ENCODE measurements at places on chromosomes 2 and 18. TPM values are rescaled to one million over a fixed set of nuclear protein-coding genes. Genes with fewer than 3 reads are reported as not detected.

DNA sequence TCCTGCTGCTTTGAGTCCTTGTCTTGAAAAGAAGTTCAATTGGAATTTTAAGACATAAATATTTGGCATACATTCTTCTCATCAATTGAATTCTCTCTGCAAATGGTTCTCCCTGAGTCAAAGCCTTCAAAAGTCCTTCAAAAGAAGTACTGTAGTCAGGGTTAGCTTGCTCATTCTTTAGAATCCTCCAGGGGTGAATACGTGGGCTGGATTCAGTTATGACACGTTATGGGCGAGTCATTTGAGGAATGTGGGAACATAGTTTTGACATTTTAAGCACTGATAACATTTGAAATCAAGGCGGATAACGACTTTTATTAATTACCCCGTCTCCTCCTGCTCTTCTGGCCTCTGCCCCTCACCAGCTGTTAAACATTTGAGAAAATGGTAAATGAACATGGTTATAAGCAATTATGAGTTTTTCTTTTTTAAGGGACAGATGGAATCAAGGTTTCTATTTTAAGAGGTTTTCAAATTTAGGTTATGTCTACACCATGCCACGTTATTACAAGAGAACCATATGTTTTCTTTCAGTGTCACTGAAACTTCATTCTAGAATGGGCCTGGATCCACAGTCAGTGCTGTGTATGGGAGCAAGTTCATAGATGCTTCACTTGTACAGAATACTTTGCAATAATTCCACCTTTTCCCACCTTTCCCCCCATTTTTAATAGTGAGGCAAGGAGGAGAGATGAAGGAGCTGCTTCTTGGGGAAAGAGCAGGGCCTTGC is 273.1 kb downstream of the TSN start:
- peak; percentile 13 for DNase-seq

Gene DSEL
- 5.0 TPM for total RNA-seq

DNA sequence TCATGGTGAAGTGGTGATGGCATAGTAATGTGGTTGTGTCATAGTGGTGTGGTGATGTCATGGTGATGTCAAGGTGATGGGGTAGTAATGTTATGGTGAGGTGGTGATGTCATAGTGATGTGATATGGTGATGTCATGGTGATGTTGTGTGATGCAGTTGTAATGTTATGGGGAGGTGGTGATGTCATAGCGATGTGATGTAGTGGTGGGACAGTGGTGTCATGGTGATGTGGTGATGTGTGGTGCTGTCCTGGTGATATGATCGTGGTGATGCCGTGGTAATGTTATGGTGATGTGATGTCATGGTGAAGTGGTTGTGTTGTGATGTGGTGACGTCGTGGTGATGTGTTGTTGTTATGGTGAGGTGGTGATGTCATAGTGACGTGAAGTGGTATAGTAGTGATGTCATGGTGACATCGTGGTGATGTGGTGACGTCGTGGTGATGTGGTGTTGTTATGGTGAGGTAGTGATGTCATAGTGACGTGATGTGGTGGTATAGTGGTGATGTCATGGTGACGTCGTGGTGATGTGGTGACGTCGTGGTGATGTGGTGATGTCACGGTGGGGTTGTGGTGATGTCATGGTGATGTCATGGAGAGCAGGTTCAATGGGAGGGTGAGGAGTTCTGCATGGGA is 242.7 kb upstream of the MYT1L start:
- no peak for DNase-seq

Gene ZNF638
- total RNA-seq: 68.0 TPM

DNA sequence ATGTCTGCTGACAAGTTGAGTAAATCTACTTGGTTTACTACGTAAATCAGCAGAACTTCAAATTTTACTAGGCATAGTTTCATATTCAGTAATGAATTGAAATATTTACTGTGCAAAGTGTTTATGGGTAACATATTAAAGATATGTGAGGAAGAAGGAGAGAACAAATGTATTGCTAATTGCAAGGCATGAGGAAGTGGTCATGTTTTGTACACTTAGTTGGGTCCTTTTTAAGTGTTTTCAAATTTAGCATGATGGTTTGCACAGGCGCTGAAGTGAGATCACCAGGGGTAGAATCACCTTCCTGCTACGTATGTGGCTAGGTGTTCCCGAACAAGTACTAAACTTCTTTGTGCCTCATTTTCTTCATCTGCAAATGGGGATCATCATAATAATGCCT is 1534.4 kb downstream of the LRP1B start:
- no peak for DNase-seq

DNA sequence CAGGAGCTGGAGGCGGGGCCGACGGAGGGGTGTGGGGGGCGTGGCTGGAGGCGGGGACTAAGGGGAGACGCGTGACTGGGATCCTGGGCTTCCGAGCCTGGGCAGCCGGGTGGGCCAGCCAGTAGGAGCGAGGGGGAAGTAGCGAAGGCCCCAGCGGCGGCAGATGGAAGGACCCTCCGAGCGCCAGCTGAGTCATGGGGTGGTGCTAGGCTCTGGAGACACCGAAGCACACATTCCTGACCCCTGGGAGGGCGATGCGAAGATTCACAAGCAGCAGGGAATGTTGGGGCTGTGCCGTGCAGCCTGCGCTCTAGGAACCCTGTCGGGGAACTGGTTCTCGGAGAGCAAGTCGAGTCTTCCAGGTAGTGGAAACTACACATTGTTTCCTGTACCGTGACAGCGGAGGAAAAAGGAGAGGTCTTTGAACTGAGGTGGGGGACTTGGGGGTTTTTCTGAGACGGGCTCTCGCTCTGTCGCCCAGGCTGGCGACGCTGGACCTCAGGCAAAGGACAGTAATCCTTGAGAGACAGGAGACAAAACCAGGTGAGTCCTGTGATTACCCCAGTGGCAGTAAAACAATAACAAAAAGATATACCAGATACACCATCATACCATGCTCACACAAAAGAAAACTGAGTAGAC is 650 bp upstream of the AFG3L2 start:
- no peak for DNase-seq

Gene RAB10
- 115 TPM for total RNA-seq

DNA sequence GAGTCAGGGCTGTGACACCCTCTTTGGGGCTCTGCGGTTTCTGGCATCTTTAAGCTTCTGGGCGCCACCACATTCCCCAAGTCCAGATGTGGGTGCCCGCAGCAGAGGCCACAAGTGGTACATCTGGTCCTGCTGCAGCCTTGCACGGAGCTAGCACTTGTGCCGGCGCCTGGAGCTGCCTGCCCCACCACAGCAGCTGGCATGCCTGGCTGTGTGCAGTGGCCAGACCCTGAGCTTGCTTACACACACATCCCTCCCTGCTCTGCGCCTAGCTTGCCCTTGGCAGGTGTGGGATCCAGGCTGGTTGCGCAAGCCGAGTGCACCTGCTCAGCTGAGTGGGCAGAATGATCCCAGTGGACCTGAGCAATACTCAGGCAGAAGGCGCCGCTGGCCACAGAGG is 27.3 kb downstream of the SLC4A10 start:
- DNase-seq: no peak

DNA sequence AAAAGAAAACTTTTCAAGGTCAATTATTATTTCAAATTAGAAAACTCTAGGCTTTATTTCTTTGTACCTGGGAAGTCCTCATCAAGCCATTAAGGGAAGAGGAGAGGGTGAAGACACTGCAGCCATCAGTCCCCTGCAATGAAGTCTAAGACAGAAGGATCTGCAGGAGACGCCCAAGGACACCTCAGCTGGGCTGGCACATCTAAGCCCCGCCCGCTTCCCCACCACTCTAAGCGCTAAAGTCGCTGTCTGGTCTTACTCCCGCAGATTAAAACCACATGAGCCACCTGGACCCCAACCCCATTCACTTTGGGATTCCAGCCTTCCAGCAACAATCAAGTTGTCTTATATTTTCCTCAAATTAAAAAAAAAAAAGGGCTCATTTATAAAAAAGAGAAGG is 104.4 kb downstream of the AFF3 start:
- no peak for DNase-seq

- DNase-seq: peak; percentile 59
Observed at GRCh38 chr2:16852651-16853050, 187.0 kb upstream of the CYRIA start.

- peak; percentile 18 for DNase-seq
Observed at GRCh38 chr2:3523551-3524041, 4.3 kb upstream of the ADI1 start.

DNA sequence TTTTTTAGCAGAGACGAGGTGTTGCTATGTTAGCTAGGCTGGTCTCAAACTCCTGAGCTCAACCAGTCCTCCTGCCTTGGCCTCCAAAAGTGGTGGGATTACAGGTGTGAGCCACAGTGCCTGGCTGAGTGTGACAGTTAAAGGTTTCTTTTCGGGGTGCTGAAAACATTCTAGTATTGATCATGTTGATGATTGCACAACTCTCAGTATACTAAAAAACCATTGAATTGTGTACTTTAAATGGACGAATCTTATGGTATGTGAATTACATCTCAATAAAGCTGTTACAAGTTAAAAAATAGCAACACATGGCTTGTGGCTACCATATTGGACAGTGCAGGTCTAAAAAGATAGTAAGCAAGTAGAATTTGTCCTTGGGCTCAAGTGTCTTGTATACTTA is 22.3 kb downstream of the PAPOLG start:
- DNase-seq: no peak

Gene LINC00305
- not detected for total RNA-seq

GRCh38 chr2:33256162-33256755 is 220.2 kb upstream of the RASGRP3 start:
- DNase-seq: no peak

Gene IER3IP1
- total RNA-seq: 17.9 TPM

DNA sequence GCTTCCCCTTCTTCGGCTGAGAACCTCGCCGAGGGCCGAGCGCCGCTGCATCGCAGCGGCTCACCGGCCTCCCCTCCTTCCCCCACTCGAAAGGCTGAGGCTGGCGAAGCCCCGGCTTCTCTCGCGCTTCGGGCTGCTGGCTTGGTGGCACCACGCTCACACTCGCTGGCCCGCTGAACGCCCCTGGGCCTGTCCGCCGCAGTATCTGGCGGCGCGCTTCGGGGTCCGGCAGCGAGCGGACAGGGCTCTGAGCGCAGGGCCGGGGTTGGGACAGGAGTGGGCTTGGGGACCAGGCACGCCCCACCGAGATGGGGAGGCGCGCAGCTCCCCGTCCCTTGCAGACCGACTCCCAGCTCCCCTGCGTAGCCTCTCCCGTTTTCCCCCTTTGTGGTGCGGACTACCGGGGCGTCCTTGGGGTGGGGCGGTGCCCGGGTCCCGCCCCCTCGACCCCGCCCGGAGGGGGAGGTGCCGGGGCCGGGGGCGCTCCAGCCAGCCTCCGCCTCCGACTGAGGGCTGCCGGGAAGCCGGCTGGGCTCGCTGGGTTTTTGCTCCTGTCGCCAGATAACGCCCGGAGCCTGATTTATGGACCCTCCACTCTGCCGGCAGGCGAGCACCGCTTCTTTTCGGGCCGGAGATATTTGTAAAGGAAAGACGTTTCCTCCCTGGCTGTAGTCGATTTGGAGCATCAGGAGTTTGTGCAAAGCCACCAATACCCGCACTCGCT is 3.8 kb downstream of the GBX2 start:
- no peak for DNase-seq

- no peak for DNase-seq
Observed at GRCh38 chr18:80130555-80130954, 21.5 kb downstream of the ADNP2 start.

Gene PSMG2
- 91.4 TPM for total RNA-seq

- DNase-seq: no peak
Observed at GRCh38 chr2:241482126-241482955, 26.0 kb downstream of the STK25 start.

DNA sequence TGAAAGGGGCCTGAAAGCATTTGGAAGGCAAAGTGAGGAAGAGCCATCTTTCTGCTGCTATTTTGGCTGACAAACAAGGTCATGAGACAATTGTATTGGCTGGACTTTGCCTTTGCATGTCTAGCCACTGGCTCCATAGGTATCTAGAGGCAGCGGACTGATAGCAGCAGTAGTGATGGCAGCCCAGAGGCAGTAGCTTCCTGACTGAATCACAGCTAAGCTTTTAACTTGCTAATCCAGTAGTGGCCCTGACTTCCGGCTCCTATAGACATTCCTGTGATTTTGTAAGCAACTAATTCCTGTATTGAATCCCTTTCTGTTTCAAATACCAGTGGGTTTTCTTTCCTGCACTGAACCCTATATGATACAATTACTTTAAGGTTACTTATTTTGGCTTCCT is 69.8 kb upstream of the PDE1A start:
- DNase-seq: no peak

GRCh38 chr18:59994357-59994756 is 94.6 kb downstream of the PMAIP1 start:
- no peak for DNase-seq

Gene RAB6C
- total RNA-seq: not detected

GRCh38 chr2:95348609-95349567 is 51.7 kb downstream of the KCNIP3 start:
- DNase-seq: no peak

DNA sequence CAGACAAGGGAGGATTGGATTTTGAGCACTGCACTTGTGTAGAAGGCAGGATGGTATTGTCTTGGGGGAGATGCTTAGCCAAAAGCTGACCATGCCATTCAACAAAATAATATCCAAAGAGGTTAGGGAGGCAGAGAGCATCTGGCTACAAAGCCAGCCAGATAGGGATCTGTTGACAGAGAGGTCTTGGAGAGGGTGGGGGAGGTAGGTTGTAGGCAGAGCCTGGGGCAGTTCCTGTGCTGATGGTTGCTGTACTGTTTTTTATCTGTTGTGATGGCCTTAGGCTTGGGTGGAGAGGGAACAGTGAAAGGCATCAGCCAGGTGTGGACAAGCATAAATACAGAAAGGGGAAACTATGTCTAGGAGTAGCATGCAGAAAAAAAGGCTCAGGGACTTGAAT is 100.9 kb downstream of the AQP4 start:
- DNase-seq: no peak

- DNase-seq: no peak
Observed at GRCh38 chr2:27781496-27781895, 10.0 kb downstream of the MRPL33 start.

DNA sequence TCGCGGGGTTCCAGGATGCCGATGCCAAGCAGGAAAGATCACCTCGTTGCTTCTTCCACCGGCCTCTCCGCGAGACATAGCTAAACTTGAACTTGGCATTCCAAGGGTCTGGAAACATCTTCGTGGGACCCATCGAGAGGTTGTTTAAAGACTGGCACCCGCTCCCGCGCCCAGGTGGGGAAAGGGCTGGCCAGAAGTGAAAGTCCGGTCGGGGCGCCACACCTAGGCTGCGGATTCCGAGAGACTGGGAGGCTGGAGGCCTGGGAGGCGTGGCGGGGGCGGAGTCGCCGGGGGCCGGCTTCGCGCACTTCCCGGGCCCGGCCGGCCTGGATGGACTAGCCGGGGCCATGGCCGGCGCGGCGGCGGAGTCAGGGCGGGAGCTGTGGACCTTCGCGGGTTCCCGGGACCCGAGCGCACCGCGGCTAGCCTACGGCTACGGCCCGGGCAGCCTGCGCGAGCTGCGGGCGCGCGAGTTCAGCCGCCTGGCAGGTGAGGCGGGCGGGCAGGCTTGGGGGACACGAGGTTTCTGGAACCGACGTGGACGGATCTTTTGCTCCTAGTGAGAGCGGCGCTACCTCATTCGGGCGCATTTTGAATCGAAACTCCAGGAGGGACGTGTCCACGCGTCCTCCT is at the start of gene MOCOS:
Gene MOCOS (plus strand): TSS at position 305 of the 633 bp plus-strand sequence. CDS start 43 bp downstream, at position 348.
- peak; percentile 25 for DNase-seq

GRCh38 chr2:105750735-105751134 is 6.0 kb downstream of the NCK2 start:
- DNase-seq: no peak

GRCh38 chr2:133908171-133908570 is 339.9 kb upstream of the NCKAP5 start:
- DNase-seq: no peak
